Activated CD8-positive, alpha-beta T cell treated with anti-CD3 and anti-CD28 coated beads, Interleukin-2, amount 10 ng/mL, durations not matched to agents 7 days and 5 days (primary cell): ENCODE measurements at places on chromosomes 16 and 17.

DNA sequence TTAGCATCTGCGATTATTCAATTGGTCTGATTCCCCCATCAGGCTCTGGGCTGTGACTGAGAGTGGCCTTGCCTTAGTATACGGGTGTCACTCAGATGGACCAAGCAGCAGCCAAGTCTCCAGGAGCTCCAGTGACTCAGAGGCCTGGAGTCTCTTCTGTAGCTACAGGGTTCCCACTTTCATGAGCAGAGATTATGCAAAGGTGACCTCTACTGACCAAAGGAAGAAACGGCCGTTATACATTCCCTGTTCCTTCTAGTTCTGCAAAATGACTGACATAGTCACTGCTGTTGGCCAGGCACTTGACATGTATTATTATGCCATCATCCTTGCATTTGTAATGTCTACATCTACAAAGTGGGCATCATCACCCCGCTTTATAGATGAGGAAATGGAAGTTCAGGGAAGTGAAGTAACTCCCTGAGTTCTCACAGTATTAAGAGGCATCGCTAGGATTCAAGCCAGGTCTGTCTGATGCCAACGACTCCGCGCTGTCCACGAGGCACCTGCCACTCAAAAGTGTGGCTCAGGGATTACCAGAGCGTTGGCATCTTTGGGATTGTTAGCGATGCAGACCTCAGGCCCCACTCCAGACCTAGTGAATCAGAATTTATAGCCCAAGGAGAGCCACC, 23.3 kb downstream of the SLC38A7 start:
- DNase-seq = peak; percentile 31

GRCh38 chr16:19236561-19237209, 48.8 kb upstream of the CLEC19A start:
- DNase-seq = no peak

GRCh38 chr16:86428729-86429517, 81.4 kb upstream of the FOXF1 start:
- DNase-seq = no peak

- no peak for DNase-seq
Measured at GRCh38 chr16:57003439-57004386, 14.4 kb downstream of the NLRC5 start.

DNA sequence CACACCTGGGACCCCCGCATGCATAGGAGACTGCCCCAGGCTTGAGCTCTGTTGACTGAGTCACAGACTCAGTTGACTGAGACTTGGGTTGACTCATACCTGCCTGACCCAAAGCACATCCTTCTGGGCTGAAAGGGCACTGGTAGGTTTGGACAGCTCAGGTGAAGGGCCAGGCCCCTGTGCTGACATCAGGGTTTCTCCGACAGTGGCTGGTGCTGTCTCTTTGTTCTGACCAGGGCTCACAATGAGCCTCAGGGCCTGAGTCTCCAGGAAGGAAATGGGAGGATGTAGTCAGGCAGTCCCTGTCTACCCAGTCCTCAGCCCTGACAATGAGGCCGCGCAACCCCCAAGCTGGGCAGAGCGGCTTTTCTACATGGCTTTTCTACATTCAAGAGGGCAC, 6.5 kb downstream of the SPNS2 start:
- DNase-seq = no peak

- DNase-seq = no peak
Measured at GRCh38 chr17:80311216-80311827, 50.7 kb downstream of the RNF213 start.

DNA sequence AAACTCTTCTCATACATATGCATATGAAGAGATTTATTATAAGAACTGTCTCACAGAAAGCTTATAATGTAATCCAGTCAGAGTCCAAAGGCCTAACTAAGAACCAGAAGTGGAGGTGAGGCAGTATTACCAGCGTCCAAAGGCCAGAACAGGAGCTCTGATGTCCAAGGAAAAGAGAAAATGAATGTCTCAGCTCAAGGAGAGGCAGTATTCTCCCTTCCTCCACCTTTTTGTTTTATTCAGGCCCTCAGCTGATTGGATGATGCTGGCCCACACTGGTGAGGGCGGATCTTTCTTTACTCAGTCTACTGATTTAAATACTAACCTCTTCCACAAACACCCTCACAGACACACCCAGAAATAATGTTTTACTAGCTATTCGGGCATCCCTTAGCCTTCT, 43.4 kb downstream of the FBXL20 start:
- no peak for DNase-seq

DNA sequence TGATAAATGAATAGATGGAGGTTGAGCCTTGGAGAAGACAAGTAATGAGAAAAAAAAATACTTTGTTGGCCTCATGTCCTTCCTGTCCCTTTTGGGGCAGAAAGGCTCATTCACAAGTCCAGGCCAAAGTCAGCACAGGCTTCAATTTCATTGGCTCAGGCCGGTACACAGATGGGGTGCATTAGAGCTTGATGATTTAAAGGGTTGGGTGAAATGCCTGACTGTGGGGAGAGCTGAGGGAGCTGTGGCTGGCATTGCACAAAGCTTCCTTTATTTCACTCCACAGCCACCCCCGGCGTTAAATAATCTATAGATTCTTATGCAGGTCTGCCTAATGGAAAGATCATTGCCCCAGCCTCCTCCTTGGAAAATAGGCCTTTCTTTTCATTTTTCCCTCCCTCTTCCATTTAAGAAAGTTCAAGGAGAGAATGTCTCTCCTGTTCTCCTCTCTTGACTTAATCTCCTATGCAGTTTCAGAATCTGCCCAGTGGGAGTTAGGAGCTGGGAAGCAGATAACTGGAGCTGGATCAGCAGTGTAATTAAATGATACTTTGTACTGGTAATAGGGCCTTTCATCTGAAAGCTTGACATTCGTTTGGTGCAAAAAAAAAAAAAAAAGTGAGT, 24.4 kb downstream of the YPEL2 start:
- DNase-seq = no peak

DNA sequence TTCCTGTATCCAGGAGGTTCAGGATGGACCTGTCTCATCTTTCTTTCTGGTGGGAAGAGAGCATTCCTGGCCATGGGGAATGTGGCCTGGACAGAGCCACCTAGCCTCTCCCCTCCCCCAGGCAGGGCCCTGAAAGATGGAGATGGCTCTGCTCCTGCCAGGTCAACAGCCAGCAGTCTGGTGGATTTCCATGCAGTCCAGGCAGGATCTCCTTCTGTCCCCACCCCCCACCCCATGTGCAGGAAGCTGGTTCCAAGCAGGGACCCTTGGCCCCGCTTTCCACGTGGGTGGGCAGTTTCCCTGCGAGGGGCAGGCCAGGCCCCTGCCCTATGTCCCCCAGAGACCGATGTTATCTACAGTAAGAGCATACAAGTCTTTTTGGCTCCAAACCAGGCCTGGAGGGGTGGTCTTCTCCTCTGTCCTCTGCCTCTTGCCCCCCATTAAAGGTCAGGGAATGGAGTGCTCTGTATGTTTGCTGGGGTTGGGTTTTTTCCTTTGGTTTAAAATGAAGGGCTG, 240.5 kb downstream of the SEC14L1 start:
- DNase-seq = no peak

DNA sequence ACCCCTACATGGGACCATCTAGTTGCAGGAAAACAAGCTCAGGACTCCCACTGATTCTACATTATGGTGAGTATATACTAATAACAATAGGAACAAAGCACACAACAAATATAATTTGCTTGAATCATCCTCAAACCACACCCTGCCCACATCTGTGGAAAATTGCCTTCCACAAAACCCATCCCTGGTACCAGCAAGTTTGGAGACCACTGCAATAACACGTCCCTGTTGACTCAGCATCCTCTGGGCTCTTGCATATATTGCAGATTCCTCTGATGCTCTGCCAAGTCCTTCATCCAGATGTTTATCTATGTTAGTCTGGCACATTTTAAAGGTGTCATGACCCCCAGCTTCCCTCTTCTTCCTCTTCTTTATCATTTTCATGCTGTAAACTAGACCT, 138.4 kb downstream of the PCTP start:
- DNase-seq = no peak

- peak; percentile 27 for DNase-seq
Measured at GRCh38 chr16:46996391-46996790, 22.9 kb upstream of the DNAJA2 start.

- DNase-seq = no peak
Measured at GRCh38 chr17:13462146-13462545, 139.6 kb downstream of the HS3ST3A1 start.

GRCh38 chr17:34257986-34258326, 2.9 kb downstream of the CCL2 start:
- no peak for DNase-seq

- DNase-seq = no peak
Measured at GRCh38 chr17:19426631-19427030, 15.6 kb downstream of the RNF112 start.

GRCh38 chr17:71440513-71440912, 680.3 kb upstream of the SOX9 start:
- DNase-seq = no peak

GRCh38 chr16:84617041-84617790, 662 bp downstream of the COTL1 start:
- peak; percentile 70 for DNase-seq

- DNase-seq = no peak
Measured at GRCh38 chr17:6793748-6794493, 17.9 kb downstream of the FBXO39 start.

DNA sequence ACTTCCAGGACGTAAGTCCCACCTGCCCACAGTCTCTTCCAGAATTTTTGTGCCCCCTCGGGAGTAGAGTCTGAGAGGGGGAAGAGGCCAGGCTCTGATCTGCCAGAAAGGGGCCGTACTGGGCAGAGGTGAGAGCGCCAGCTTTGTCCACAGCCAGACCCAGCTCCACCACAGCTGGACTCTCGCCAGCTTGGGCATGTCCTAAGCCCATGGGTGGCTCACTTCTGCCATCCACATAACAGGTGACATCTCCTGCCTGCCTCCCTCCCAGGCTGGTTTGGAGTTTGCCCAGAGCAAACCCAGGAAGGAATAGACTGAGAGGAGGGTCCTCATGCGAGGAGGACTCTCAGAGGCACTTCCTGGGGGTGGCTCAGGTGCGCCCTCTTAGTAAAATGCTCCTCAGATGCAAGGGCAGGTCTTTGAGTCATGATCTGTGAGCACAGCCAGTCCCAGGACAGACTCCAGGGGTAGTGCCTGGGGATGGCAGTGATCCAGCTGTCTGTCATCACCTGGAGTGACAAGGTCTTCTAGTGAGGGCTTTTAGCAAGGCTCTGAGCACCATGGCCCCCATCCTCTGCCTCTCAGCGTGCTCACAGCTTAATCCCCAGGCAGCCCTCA, 89.2 kb downstream of the AMFR start:
- DNase-seq = no peak

DNA sequence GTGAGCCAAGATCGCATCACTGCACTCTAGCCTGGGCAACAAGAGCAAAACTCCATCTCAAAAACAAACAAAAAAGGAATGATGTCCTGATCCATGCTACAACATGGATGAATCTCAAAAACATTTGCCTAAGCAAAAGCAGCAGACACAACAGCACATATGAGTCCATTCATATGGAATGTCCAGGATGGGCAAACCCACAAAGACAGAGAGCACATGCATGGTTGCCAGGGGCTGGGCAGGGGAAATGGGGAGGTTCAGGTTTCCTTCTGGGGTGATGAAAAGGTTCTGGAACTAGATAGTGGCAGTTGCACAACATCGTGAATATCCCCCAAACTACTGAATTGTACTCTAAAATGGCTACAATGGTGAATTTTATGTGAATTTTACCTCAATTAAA, 35.3 kb upstream of the RAI1 start:
- no peak for DNase-seq

DNA sequence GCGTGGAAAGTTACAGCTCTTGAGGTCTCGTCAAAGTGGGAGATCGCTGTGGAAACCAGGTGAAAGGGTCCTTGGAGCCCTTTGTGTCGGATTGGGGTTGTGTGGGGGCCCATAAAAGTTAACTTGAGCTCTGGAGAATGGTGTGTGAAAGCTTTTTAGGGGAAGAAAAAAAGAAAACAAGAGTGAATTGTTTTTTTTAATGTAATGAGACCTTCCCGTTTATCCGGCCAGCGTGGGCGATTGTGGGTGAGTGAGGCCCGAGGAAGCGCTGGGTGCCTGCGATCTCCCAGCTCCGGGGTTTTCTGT, 150.6 kb downstream of the MSI2 start:
- no peak for DNase-seq

- peak; percentile 88 for DNase-seq
Measured at GRCh38 chr16:70653809-70654771, 7.7 kb downstream of the IL34 start.

- no peak for DNase-seq
Measured at GRCh38 chr17:47872651-47873161, 21.7 kb upstream of the SP6 start.

DNA sequence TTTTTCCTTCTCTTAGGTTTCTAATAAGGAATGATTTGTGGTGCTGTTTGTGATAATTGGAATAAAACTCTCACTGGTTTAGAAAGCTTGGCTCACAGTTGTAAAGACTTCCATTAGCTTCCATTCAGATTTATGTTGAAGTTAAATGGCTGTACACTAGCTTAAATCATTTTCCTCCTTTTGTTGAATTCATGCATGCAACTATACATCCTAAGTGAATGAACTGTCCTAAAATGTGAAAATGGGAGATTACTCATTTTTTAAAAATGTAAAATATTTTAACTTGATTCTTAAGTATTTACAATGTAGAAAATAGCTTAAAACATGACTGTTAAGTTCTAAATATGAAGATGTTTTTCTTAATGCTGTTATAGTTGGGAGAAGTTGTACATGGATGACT, 15.2 kb downstream of the PRKCA start:
- DNase-seq = no peak

- DNase-seq = no peak
Measured at GRCh38 chr16:73527187-73527586, 479.3 kb upstream of the ZFHX3 start.

- DNase-seq = no peak
Measured at GRCh38 chr17:11589716-11590115, 8.6 kb upstream of the DNAH9 start.

DNA sequence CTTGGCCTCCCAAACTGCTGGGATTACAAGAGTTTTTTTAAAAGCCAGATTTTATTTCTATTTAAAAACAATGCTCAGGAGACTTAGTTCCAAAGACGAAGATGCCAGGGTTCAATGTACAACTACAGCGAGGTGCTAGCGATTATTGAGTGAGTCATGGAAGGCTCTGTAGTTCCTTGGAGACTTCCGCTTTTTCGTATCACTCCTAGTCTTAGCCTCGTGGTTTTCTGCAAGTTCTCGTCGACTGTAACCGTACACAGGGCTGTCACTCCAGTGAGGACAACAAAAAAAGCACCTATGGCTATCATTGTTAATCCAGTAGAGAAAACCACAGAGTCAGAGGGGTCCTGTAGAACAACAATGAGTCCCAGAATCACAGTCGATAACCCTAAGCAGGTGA, 22.7 kb upstream of the ZC3H7A start:
- DNase-seq = no peak

DNA sequence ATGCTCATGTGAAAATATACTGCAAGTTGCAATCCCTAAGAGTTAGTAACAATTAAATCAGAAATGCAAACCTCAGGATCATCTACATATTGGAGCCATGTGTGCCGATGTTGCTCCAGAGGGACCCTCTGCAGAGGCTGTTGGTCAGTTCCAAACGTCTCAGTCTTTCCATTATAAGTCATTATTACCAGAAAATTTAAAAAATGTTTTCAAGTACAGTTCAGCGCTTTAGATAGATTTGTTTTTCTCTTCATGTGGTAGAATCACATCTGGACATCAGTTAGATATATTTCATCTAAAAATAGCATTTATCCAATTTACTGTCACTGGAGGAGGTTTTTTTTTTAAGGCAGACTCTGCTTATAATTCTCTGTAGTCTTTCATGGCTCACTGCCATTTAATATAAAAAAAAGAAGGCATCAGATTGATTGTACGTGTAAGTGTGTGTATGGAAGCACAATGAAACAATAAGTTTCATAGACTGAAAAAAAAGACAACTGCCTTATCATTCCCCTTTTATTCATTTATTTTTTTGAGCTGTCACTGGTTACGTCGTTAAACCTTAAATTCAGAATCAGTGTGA, 46.1 kb upstream of the MARCHF10 start:
- no peak for DNase-seq
